Activated CD4-positive, alpha-beta T cell treated with anti-CD3 and anti-CD28 coated beads, Interleukin-2, amount 10 ng/mL, durations not matched to agents 7 days and 5 days (primary cell): ENCODE measurements at places on chromosomes 11 and 22. TPM values are rescaled to one million over a fixed set of nuclear protein-coding genes. Genes with fewer than 3 reads are reported as not detected.

- no peak overlapping the region for H3K27ac ChIP-seq
- no peak overlapping the region for H3K4me3 ChIP-seq
- no peak for DNase-seq
- no peaks in the 10 kb centered on the region for H3K36me3 ChIP-seq
- H3K4me1 ChIP-seq = no peaks in the 10 kb centered on the region
- H3K27me3 ChIP-seq = peaks cover 9% of the 10 kb centered on the region
Measured at GRCh38 chr22:49687333-49687732, 140.3 kb downstream of the BRD1 start.

DNA sequence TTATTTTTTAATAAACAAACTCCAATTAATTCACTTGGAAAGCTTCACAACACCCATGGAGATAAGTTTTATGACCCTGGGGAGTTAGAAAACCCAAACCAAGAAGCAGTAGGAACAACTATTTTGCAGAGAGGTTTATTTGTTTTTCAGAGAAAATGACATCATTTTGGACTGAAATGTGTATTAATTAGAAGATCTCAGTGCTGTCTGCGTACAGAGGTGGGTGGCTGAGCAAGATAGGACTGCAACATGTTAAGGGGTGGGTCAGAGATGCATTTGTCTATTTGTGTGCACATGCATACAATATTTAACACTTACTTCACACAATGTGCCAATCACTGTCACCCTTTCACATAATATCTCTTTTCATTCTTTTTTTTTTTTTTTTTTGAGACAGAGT, 1.1 kb downstream of the SCGB1A1 start:
- H3K36me3 ChIP-seq = no peaks in the 10 kb centered on the region
- DNase-seq = no peak
- no peak overlapping the region for H3K4me3 ChIP-seq
- peaks cover 7% of the 10 kb centered on the region for H3K4me1 ChIP-seq
- peaks cover 13% of the 10 kb centered on the region for H3K27me3 ChIP-seq

GRCh38 chr11:77449060-77449521, 24.8 kb downstream of the PAK1 start:
- peak; percentile 26 for DNase-seq
- H3K27ac ChIP-seq = peak overlapping the region; percentile 37
- peaks cover 39% of the 10 kb centered on the region for H3K4me1 ChIP-seq
- H3K27me3 ChIP-seq = no peaks in the 10 kb centered on the region
- peak overlapping the region; percentile 0 for H3K4me3 ChIP-seq

DNA sequence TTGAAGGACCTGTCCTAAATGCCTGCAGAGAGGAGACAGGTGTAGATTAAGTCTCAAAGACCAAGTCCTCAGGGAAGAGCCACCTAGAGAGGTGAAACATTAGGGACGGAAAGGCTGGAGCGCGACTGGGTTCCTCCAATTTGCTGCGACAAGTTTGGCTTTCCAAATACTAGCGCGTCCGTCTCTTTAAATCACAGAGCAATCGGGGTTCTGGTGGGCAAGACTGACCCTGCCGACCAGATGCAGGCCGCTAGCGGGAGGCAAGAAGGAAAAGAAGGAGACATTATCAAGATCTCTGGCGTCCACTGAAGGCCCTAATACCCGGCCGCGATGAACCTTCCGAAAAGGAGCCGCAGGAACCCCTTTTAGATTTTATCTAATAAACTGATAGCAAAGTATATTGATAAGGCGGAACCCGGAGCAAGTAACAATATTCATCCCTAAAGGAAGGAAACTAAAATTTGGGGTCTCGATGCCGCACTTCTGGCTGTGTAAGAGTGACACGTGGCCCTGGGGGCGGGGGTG, 128.2 kb upstream of the C11orf58 start:
- peaks cover 26% of the 10 kb centered on the region for H3K4me1 ChIP-seq
- no peak overlapping the region for H3K27ac ChIP-seq
- H3K4me3 ChIP-seq = no peak overlapping the region
- peaks cover 50% of the 10 kb centered on the region for H3K27me3 ChIP-seq
- H3K36me3 ChIP-seq = peaks cover 4% of the 10 kb centered on the region

GRCh38 chr11:63405114-63405513, 35.5 kb downstream of the SLC22A9 start:
- DNase-seq = no peak
- no peaks in the 10 kb centered on the region for H3K36me3 ChIP-seq
- no peak overlapping the region for H3K4me3 ChIP-seq
- H3K27me3 ChIP-seq = peaks cover 27% of the 10 kb centered on the region
- no peaks in the 10 kb centered on the region for H3K4me1 ChIP-seq

- no peaks in the 10 kb centered on the region for H3K27me3 ChIP-seq
- peak overlapping the region; percentile 75 for H3K4me3 ChIP-seq
- H3K4me1 ChIP-seq = peaks cover 41% of the 10 kb centered on the region
- peak; percentile 30 for DNase-seq
- H3K36me3 ChIP-seq = no peaks in the 10 kb centered on the region
Measured at GRCh38 chr22:44023404-44024287, 456 bp upstream of the PARVB start.

DNA sequence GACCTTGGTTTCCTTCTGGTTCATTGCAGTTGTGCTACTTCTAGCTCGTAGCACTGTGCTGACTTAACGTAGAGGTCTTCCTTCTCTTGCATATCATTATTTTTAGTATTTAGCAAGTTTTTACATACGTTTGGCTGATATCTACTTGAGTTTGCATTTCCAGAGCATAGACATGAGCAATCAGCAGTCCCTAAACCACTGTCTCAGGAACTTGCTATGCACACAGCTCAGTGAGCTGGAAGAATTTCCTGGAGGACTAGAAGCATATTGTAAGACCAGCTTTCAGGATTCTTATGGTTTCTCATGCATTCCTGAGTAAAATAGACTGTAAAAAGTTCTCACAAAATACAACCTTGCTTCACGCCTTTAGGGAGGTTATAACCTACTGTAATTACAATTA, 226.7 kb upstream of the PDGFD start:
- no peaks in the 10 kb centered on the region for H3K27me3 ChIP-seq
- no peaks in the 10 kb centered on the region for H3K4me1 ChIP-seq
- H3K27ac ChIP-seq = no peak overlapping the region
- DNase-seq = no peak

DNA sequence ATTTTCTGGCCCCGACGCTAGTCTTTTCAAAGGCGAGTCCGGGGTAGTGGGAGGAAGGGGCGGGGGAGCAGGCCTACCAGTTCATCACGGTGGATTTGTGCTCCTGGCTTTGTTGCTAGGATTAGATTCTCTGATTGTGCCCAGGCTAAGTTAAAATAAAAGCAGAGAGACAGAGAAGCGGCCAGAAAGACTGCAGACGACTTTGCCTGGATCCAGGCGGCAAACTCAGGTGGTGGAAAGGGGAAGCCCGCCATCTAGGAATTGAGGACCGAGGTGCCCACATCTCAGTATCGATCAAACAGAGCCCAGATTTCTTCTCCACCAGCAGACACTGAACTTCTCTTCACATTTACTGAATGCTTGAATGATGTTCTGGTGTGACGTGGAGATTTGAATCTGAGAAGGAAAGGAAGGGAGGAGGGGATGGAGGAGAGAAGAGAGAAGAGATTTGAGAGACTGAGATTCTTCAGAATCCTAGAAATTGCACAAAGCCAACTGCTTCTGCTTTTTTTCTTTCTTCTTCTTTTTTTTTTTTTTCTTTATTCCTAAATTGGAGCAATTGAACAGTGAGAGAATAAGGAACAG, 2.7 kb downstream of the FAT3 start:
- DNase-seq = no peak
- H3K4me3 ChIP-seq = no peak overlapping the region
- H3K36me3 ChIP-seq = no peaks in the 10 kb centered on the region
- no peaks in the 10 kb centered on the region for H3K4me1 ChIP-seq

GRCh38 chr11:69156235-69156639, 502 bp downstream of the SMIM38 start:
- no peak overlapping the region for H3K27ac ChIP-seq
- H3K36me3 ChIP-seq = no peaks in the 10 kb centered on the region
- no peak for DNase-seq
- no peaks in the 10 kb centered on the region for H3K4me1 ChIP-seq
- no peak overlapping the region for H3K4me3 ChIP-seq

DNA sequence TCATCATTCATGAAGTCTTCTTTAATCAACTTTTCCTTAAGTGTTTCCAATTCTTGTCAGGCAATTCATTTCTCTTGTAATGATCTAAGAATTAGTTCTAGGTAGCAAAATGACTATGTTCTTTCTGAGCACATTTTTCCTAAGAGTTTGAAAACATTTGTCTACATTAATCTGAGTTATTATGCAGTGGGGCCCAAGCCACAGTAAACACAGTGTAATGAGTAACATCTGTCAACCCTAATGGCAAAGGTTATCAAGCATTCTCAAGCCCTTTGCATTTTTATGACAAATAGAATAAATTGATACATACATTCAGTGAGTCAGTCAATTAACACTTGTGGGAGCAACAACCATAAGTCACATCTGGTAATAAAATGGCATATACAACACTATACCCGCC, 106.7 kb upstream of the ZC3H12C start:
- H3K4me3 ChIP-seq = no peak overlapping the region
- no peak overlapping the region for H3K27ac ChIP-seq
- H3K36me3 ChIP-seq = peaks cover 8% of the 10 kb centered on the region
- H3K27me3 ChIP-seq = peaks cover 13% of the 10 kb centered on the region
- peaks cover 24% of the 10 kb centered on the region for H3K4me1 ChIP-seq
- no peak for DNase-seq

GRCh38 chr11:35082321-35083180, 56.4 kb upstream of the CD44 start:
- peaks cover 25% of the 10 kb centered on the region for H3K36me3 ChIP-seq
- H3K4me3 ChIP-seq = peak overlapping the region; percentile 75
- H3K4me1 ChIP-seq = peaks cover 91% of the 10 kb centered on the region
- DNase-seq = peak; percentile 95

- no peaks in the 10 kb centered on the region for H3K27me3 ChIP-seq
- no peak overlapping the region for H3K4me3 ChIP-seq
- H3K36me3 ChIP-seq = no peaks in the 10 kb centered on the region
- H3K27ac ChIP-seq = no peak overlapping the region
- DNase-seq = no peak
- no peaks in the 10 kb centered on the region for H3K4me1 ChIP-seq
Measured at GRCh38 chr11:132142554-132142953, 772.1 kb downstream of the NTM start.

DNA sequence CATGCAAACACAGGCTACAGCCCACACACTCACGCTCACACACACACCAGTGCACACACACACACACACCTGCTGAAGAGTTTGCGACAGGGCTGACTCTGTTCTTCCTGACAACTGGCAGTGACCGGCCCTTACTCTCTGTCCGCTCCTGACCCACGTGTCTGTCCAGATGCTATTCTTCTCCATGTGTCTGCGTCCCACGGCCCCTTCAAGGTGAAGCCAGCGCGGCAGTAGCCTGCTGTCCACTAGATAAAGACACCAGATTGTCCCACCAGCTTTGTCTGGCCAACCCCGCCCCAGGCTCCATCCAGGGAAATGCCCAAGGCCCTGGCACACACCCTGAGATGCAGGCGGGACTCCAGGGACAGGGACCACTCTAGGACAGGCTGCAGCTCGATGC, 713.9 kb downstream of the BRD1 start:
- DNase-seq = no peak
- no peaks in the 10 kb centered on the region for H3K27me3 ChIP-seq
- H3K27ac ChIP-seq = no peak overlapping the region
- H3K4me1 ChIP-seq = no peaks in the 10 kb centered on the region
- H3K36me3 ChIP-seq = no peaks in the 10 kb centered on the region

DNA sequence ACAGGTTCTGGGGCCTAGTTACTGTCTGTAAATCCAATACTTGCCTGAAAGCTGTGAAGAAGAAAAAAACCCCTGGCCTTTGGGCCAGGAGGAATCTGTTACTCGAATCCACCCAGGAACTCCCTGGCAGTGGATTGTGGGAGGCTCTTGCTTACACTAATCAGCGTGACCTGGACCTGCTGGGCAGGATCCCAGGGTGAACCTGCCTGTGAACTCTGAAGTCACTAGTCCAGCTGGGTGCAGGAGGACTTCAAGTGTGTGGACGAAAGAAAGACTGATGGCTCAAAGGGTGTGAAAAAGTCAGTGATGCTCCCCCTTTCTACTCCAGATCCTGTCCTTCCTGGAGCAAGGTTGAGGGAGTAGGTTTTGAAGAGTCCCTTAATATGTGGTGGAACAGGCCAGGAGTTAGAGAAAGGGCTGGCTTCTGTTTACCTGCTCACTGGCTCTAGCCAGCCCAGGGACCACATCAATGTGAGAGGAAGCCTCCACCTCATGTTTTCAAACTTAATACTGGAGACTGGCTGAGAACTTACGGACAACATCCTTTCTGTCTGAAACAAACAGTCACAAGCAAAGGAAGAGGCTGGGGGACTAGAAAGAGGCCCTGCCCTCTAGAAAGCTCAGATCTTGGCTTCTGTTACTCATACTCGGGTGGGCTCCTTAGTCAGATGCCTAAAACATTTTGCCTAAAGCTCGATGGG, 13.5 kb downstream of the PIK3IP1 start:
- H3K4me3 ChIP-seq = peak overlapping the region; percentile 47
- peak; percentile 70 for DNase-seq
- peaks cover 73% of the 10 kb centered on the region for H3K4me1 ChIP-seq
- peak overlapping the region; percentile 99 for H3K27ac ChIP-seq
- peaks cover 83% of the 10 kb centered on the region for H3K36me3 ChIP-seq

GRCh38 chr11:111598148-111598547, 4.1 kb upstream of the SIK2 start:
- H3K36me3 ChIP-seq = peaks cover under 1% of the 10 kb centered on the region
- H3K27ac ChIP-seq = no peak overlapping the region
- peaks cover 10% of the 10 kb centered on the region for H3K4me1 ChIP-seq

DNA sequence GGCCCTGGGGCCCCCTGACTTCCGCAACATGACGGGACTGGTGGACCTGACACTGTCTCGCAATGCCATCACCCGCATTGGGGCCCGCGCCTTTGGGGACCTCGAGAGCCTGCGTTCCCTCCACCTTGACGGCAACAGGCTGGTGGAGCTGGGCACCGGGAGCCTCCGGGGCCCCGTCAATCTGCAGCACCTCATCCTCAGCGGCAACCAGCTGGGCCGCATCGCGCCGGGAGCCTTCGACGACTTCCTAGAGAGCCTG, 992 bp downstream of the LRFN4 start:
- peak overlapping the region; percentile 76 for H3K4me3 ChIP-seq
- peaks cover 19% of the 10 kb centered on the region for H3K4me1 ChIP-seq
- DNase-seq = no peak
- no peaks in the 10 kb centered on the region for H3K27me3 ChIP-seq

- H3K4me3 ChIP-seq = no peak overlapping the region
- H3K4me1 ChIP-seq = no peaks in the 10 kb centered on the region
- H3K36me3 ChIP-seq = no peaks in the 10 kb centered on the region
- DNase-seq = no peak
- peaks cover 22% of the 10 kb centered on the region for H3K27me3 ChIP-seq
Measured at GRCh38 chr11:89489930-89490329, 1.2 kb downstream of the NOX4 start.

GRCh38 chr11:126079621-126080124, 17.0 kb upstream of the CDON start:
- no peaks in the 10 kb centered on the region for H3K36me3 ChIP-seq
- no peak overlapping the region for H3K27ac ChIP-seq
- no peak overlapping the region for H3K4me3 ChIP-seq
- DNase-seq = no peak
- peaks cover 18% of the 10 kb centered on the region for H3K4me1 ChIP-seq
- H3K27me3 ChIP-seq = no peaks in the 10 kb centered on the region

The LIPT2 gene
- total RNA-seq = 3.1 TPM

The SLC22A6 gene
- not detected for total RNA-seq

The IFITM1 gene
- total RNA-seq = 1,465 TPM

The P2RY2 gene
- total RNA-seq = not detected

The OR52I2 gene
- total RNA-seq = not detected

The OR4X2 gene
- not detected for total RNA-seq

The OR2D2 gene
- not detected for total RNA-seq
